ENCODE measurements at places on chromosomes 12 and 14. TPM values are rescaled to one million over a fixed set of nuclear protein-coding genes. Genes with fewer than 3 reads are reported as not detected.

NGB gene
- polyA plus RNA-seq: 0.14 TPM

SLC38A4 gene
- polyA plus RNA-seq: 1.7 TPM

KLHL33 gene
- polyA plus RNA-seq: 0.27 TPM

BICDL1 gene
- polyA plus RNA-seq: 7.4 TPM

TMEM233 gene
- polyA plus RNA-seq: 0.64 TPM

ARHGAP9 gene
- polyA plus RNA-seq: 28.7 TPM

TRPV4 gene
- 1.3 TPM for polyA plus RNA-seq

GALNT9 gene
- polyA plus RNA-seq: 1.1 TPM

RNASE4 gene
- polyA plus RNA-seq: 117 TPM

IRF9 gene
- 42.5 TPM for polyA plus RNA-seq

TDRD9 gene
- polyA plus RNA-seq: 2.0 TPM

CRIP1 gene
- 16.9 TPM for polyA plus RNA-seq

IL31 gene
- not detected for polyA plus RNA-seq

KRT77 gene
- not detected for polyA plus RNA-seq

FLRT2 gene
- 22.2 TPM for polyA plus RNA-seq

HOXC10 gene
- 0.22 TPM for polyA plus RNA-seq

KSR2 gene
- polyA plus RNA-seq: 0.01 TPM

SCN8A gene
- 0.11 TPM for polyA plus RNA-seq

KRT78 gene
- polyA plus RNA-seq: 0.98 TPM

ABCC9 gene
- polyA plus RNA-seq: 2.4 TPM

MOK gene
- polyA plus RNA-seq: 18.7 TPM

TAS2R46 gene
- not detected for polyA plus RNA-seq

LACRT gene
- not detected for polyA plus RNA-seq

MYBPC1 gene
- polyA plus RNA-seq: 0.21 TPM

CLEC2A gene
- not detected for polyA plus RNA-seq

RPS29 gene
- polyA plus RNA-seq: 3,167 TPM

TMEM229B gene
- 1.3 TPM for polyA plus RNA-seq

ADIPOR2 gene
- polyA plus RNA-seq: 125 TPM

MYF5 gene
- not detected for polyA plus RNA-seq

SYCP3 gene
- polyA plus RNA-seq: not detected

CPNE8 gene
- polyA plus RNA-seq: 1.3 TPM

IRAK3 gene
- 14.5 TPM for polyA plus RNA-seq
